Colonic mucosa (tissue), 4 donors: ENCODE measurements at places on chromosomes 2 and 18.

DNA sequence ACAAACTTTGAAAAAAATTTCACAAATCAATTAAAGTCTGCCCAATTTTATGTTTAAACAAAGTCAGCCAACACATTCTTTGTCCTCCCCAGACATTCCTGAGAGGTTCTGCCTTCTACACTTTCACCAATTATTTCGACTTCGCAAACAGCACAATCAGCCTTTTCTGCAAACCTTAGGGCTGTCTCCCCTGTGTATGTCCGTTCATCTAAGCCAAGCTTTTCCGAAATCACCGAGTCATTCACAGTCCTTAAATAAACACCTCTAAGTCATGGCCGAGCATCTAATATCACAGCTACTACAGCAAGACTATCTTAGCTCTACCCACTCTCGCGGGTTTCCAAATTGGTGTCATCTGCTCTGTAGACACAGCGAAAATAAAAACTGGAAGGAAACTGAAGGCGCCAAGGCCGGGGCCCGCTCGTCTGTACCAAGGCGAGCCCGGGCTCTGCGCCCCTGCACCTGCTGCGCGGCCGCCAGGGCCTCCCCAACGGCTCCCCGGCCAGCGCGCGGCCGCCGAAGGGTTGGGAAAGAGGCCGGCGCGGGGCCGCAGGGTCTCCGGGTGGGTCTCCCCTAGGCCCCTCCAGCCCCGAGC lies 730 bp downstream of the ODC1 start:
- no peak for DNase-seq

GRCh38 chr2:68653538-68653982 lies 10.2 kb downstream of the PROKR1 start:
- DNase-seq, result no peak

GRCh38 chr18:55226044-55226443 lies 266.8 kb upstream of the CCDC68 start:
- DNase-seq, result no peak

DNA sequence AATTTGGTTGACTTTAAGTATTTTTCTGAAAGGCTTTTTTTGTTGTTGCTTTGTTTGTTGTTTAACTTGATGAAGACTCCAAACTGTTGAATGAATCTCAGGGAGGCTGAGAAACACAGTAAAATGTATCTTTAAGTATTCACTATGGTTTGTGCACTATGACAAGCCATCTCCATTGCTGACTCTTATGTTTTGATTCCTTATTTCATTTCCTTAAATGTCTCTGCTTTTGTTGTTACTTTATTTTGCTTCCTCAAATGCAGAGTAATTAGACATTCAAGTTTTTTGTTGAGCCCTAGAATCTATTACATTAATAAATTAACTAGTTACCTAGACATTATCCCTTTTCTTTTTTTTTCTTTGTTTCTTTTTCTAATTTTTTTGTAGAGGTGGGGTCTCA lies 46.3 kb upstream of the SLC39A10 start:
- DNase-seq, result no peak

DNA sequence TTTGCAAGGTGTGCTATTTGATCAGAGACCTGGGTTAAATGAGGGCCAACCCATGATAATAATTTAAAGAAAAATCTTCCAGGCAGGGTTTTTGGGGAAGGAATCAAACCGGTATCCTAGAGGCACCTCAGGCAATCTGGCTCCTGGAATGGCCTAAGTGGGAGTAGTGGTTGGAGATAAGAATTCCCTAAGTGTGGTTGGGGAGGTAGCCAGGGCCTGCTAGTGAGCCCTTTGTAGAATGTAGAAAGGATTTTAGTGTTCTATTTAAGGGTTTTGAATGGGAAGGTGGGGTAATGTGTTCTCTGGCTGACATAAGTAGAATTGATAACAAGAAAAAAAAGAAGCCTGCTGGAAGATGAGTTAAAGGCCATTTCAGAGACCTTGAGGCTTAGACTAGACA lies 422.2 kb downstream of the XIRP2 start:
- DNase-seq, result no peak

- no peak for DNase-seq
Observed at GRCh38 chr18:51051105-51051712, 21.2 kb downstream of the SMAD4 start.

GRCh38 chr18:63098018-63098981 lies 221.3 kb downstream of the BCL2 start:
- DNase-seq, result no peak

DNA sequence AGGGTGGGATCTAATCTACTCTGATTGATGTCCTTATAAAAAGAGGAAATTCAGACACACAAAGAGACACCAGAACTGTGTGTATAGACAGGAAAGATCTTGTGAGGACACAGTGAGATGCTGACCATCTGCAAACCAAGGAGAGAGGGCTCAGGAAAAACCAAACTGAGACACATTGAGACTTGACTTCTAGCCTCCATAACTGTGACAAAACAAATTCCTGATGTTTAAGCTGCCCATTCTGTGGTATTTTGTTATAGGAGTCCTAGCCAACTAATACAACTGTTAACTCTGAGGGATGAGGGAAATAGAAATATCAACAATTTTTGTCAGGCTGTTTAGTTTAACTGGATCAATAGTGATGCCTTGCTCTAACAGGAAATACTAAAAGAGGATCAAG lies 93.4 kb upstream of the COL3A1 start:
- DNase-seq, result no peak
